ENCODE measurements at places on chromosomes 1 and 21.

DNA sequence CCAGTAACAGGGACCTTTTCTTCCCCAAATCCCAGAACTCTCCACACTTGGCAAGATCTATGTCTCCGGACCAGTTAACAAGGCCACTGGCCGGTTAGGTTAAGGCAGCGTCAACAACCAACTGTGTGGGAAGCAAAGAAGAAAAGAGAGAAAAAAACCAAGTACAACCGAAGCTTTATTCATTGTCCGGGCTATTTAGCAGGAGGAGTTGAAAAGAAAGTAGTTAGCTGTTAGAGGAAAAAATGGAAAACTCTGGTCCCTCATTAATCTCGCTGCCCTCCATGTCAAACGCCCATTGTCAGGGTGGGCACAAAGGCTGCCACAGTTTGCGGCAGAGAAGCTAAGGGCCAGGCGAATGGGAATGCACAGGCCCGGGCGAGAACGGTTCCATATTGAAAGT lies 49.3 kb upstream of the GRIK3 start:
- DNase-seq = no peak

- no peak for DNase-seq
Measured at GRCh38 chr21:31874812-31875212, 2.0 kb downstream of the HUNK start.

DNA sequence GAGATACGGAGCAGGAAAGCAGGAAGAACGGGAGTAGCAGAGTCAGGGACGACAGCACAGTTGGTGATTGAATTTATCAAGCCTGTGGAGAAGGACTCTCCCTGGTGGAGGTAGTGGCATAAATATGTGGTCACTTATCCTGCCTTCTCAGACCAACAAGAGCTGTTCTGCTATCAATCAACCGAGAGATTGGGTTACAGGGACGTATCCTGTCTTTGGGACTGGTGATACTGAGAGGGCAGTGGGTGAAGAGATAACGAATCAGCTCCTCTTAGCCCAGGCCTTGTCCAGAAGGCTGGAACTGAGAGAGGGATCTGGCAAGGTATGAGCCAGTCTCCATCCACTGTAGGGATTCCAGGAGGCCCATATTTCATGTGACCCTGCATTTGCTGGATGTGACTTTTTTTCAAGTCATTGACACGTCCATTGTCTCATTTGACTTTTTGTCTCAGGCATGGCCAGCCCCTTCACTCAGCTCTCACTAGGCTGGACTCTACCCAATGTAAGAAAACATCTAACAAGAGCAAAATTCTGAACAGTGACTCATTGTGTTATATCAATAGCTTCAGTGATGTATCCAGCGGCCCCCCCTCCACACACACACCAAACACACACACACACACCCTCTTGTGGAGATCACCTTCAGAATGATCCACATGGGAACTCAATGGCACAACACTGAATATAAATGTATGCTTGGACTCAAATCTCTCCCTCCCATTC lies 11.3 kb downstream of the C1orf116 start:
- DNase-seq = peak; percentile 84

- peak; percentile 53 for DNase-seq
Measured at GRCh38 chr1:228163007-228163753, 2.4 kb upstream of the IBA57 start.

DNA sequence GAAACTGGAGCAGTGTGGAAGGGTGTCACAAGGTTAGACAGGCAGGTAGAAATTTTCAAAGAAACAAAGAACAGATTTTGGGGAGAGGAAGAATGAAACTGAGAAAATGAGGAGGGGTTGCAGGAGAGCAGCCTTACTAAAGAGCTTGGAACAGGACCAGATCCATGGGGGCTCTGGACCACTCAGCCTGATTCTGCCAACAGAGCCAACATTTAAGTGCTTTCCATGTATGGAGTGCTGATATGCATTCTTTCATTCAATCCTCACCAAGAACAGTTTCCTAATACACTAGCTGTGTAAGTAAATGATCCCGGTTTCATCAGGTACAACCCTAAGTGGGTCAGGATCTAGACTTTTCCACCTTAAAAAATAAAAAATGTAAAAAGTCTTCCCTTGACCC lies 16.2 kb downstream of the LPGAT1 start:
- DNase-seq = no peak

DNA sequence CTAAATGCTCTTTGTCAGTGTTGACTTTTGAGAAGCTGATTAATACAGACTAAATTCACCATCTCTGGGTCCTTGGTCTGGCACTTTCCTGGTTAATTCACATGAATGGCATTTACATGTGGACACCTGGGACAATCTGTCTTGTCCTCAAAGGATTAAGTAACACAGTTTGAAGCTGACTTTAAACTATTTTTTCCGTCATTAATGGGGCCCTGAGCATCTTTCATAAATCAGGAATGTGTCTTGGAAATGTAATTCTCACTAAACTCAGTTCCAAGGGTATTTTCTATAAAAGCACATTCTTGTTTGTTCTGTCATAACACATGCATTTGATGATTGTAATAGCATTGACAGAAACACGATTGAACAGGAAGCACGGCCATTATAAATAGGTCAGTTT lies 26.7 kb upstream of the NBL1 start:
- DNase-seq = no peak

- DNase-seq = no peak
Measured at GRCh38 chr1:159187033-159187432, 15.6 kb downstream of the CADM3 start.

Measured in foreskin keratinocyte (primary cell).